HepG2 (cell line): ENCODE measurements at places on chromosomes 5 and 9. TPM values are rescaled to one million over a fixed set of nuclear protein-coding genes. Genes with fewer than 3 reads are reported as not detected.

GRCh38 chr5:153470736-153471135, 19.7 kb upstream of the GRIA1 start:
- H3K27me3 ChIP-seq, result no peaks in the 10 kb centered on the region
- H3K36me3 ChIP-seq, result no peaks in the 10 kb centered on the region
- no peaks in the 10 kb centered on the region for H3K4me1 ChIP-seq
- DNase-seq, result no peak
- no peak overlapping the region for H3K4me3 ChIP-seq
- H3K27ac ChIP-seq, result no peak overlapping the region

GRCh38 chr9:127252410-127253318, 11.9 kb upstream of the GARNL3 start:
- no peak for DNase-seq
- H3K36me3 ChIP-seq, result 0 out of 3 replicates have a peak, but pooled peaks cover 4% of the 10 kb centered on the region
- no peak overlapping the region for H3K4me3 ChIP-seq
- peaks cover 7% of the 10 kb centered on the region for H3K4me1 ChIP-seq
- H3K27me3 ChIP-seq, result no peaks in the 10 kb centered on the region

- DNase-seq, result no peak
- no peaks in the 10 kb centered on the region for H3K27me3 ChIP-seq
- H3K4me1 ChIP-seq, result no peaks in the 10 kb centered on the region
- H3K27ac ChIP-seq, result no peak overlapping the region
Measured at GRCh38 chr5:180870276-180871068, 9.4 kb upstream of the ZFP62 start.

- DNase-seq, result no peak
- H3K27me3 ChIP-seq, result no peaks in the 10 kb centered on the region
- H3K27ac ChIP-seq, result no peak overlapping the region
- no peaks in the 10 kb centered on the region for H3K36me3 ChIP-seq
- peaks cover 23% of the 10 kb centered on the region for H3K4me1 ChIP-seq
Measured at GRCh38 chr5:143524338-143524945, 121.0 kb upstream of the NR3C1 start.

DNA sequence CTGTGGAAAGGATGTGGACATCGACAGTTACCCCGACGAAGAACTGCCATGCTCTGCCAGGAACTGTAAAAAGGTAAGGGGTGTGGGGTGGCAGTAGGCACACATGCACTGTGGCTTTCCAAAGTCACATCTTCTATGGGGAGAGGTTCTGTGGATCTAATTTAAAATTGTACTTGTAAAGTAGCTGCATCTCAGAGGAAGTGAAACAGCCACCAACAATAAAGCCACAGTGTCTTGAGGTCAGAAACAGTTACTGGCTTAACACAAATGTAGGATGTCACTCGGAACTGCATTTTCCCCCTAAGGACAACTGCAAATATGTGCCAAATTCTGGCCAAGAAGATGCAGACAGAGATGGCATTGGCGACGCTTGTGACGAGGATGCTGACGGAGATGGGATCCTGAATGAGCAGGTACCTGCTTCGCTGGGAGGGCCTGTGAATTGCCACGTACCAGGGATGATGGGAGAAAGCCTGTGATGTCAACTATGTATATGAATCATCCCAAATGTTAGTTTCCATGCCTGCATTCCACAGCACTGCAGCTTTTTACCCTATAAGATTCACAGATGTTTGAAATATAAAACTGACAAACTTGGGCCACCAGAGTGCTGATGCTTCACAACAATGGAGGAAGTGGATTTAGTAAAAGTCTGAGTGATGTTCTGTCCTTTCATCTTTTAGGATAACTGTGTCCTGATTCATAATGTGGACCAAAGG, 35.3 kb downstream of the THBS4 start:
- no peak for DNase-seq
- H3K4me3 ChIP-seq, result no peak overlapping the region
- peaks cover 8% of the 10 kb centered on the region for H3K4me1 ChIP-seq
- no peak overlapping the region for H3K27ac ChIP-seq
- H3K27me3 ChIP-seq, result no peaks in the 10 kb centered on the region

- H3K4me3 ChIP-seq, result no peak overlapping the region
- DNase-seq, result no peak
- H3K27ac ChIP-seq, result no peak overlapping the region
- no peaks in the 10 kb centered on the region for H3K4me1 ChIP-seq
Measured at GRCh38 chr9:25724424-25724823, 46.2 kb upstream of the TUSC1 start.

- no peaks in the 10 kb centered on the region; the same call in 1 of the 2 replicates for H3K27me3 ChIP-seq
- H3K4me3 ChIP-seq, result no peak overlapping the region
Measured at GRCh38 chr5:100913298-100913697, 10.2 kb upstream of the ST8SIA4 start.

DNA sequence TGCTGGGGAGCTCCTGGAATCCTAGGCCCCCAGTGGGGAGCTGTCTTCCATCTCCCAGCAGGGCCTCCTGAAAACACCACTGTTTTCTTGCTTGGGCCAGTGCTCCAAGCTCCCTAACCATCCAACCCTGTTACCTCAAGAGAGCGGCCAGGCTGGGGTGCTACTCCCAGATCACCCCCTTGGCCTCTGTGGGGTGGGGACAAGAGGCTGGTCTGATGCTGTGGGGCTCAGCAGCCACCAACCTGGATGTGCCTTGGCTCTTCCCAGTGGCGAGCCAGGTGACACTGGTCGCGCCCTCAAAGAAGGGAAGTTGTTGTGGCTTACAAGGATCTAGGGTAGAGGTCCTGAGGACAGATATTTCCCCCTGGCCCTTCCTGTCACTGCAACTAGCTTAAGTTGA, 49.0 kb downstream of the SECISBP2 start:
- H3K4me3 ChIP-seq, result no peak overlapping the region
- H3K36me3 ChIP-seq, result no peaks in the 10 kb centered on the region; the same call in 2 of the 3 replicates
- no peak for DNase-seq
- H3K4me1 ChIP-seq, result peaks cover 51% of the 10 kb centered on the region

DNA sequence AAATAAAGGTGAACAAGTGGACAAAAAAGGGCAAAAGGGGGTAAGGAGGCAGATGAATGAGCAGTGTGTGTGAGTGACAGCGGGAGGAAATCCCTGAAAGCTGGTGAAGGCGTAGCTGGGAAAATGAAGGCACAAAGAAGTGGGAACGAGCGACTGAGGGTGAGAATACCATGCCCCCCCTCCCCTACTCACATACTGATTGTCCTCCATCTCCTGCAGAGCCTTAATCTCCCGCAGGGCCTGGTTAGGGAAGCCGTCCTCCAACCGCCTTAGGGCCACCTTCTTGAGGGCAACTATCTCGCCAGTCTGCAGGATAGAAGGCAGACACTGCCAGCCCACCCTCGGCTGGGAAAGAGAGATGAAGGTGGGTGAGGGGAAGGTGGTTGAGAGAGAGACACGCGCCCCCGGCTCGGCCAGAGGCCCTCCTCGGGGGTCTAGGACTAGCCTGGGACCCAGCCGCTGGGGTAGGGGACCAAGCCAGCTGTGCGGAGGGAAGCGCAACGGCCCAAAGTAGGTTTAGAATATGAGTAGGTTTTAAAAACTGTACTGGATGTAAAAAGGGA, 522 bp downstream of the CDK20 start:
- H3K4me1 ChIP-seq, result no peaks in the 10 kb centered on the region
- DNase-seq, result no peak
- no peaks in the 10 kb centered on the region for H3K36me3 ChIP-seq

- H3K27ac ChIP-seq, result no peak overlapping the region
- H3K36me3 ChIP-seq, result no peaks in the 10 kb centered on the region
- H3K4me3 ChIP-seq, result no peak overlapping the region
- DNase-seq, result no peak
Measured at GRCh38 chr5:3300726-3301125, 294.9 kb upstream of the IRX1 start.

DNA sequence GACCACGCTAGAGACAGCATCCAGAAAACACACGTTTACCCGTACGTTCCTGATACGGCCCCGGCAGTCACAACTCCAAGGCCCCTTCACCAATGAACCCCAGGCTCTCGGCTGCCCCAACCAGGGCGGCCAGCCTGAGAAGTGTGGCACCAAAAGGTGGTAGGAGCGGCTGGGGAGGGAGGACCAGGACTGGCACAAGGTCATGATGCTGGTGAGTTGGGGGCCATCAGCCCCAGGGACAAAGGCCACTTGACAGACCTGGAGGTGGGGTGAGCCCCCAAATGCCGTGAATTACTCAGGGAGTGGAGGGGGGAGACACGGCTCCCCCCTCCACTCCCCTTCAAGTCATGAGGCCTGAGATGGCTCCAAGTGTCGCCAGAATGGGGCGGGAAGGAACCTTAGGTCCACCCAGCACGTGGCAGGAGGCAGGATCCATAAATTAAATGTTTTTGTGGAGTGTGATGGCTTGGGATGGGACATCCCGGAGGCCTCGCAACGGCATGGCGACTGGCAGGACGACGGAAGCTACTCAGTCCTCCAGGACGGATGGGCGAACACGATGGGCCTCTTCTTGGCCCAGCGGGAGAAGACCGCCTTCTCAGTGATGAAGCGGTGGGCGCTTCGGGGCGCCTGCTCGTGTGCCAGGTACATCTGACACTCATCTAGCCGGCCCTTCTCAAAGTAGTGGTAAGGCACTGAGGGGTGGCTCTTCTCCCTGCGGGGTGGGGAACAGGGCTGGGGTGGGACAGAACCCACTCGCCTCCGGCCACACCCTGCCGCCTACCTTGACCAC, 8.7 kb upstream of the ST6GALNAC6 start:
- H3K4me1 ChIP-seq, result peaks cover 32% of the 10 kb centered on the region
- peaks cover 15% of the 10 kb centered on the region; the same call in 2 of the 3 replicates for H3K36me3 ChIP-seq
- no peak overlapping the region for H3K4me3 ChIP-seq
- H3K27ac ChIP-seq, result no peak overlapping the region

- H3K4me3 ChIP-seq, result no peak overlapping the region
- H3K27ac ChIP-seq, result no peak overlapping the region
- H3K36me3 ChIP-seq, result no peaks in the 10 kb centered on the region
- no peaks in the 10 kb centered on the region for H3K4me1 ChIP-seq
Measured at GRCh38 chr9:135619599-135619886, 19.8 kb downstream of the GLT6D1 start.

- H3K36me3 ChIP-seq, result no peaks in the 10 kb centered on the region
- no peak overlapping the region for H3K27ac ChIP-seq
- no peaks in the 10 kb centered on the region for H3K27me3 ChIP-seq
- no peak for DNase-seq
Measured at GRCh38 chr5:3996707-3997336, 401.2 kb downstream of the IRX1 start.

- H3K27ac ChIP-seq, result no peak overlapping the region
- H3K4me3 ChIP-seq, result no peak overlapping the region
- no peak for DNase-seq
- no peaks in the 10 kb centered on the region for H3K36me3 ChIP-seq
- no peaks in the 10 kb centered on the region for H3K27me3 ChIP-seq
- no peaks in the 10 kb centered on the region for H3K4me1 ChIP-seq
Measured at GRCh38 chr5:39822020-39822419, 397.2 kb upstream of the DAB2 start.

DNA sequence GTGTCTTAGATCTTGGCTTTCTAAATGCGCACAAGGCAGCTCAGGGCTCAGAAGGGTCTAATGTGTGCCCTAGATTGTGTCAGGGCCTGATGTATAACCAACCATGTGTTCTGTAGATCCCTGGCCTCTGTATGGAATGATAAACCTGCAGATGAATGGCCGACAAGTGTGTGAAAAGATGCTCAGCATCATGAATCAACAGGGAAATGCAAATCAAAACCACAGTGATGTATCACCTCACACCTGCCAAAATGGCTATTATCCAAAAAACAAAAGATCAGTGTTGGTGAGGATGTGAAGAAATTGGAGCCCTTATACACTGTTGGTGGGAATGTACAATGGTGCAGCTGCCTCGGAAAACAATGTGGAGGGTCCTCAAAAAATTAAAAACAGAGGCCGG, 489.8 kb downstream of the SEMA5A start:
- no peaks in the 10 kb centered on the region for H3K36me3 ChIP-seq
- H3K4me3 ChIP-seq, result no peak overlapping the region

DNA sequence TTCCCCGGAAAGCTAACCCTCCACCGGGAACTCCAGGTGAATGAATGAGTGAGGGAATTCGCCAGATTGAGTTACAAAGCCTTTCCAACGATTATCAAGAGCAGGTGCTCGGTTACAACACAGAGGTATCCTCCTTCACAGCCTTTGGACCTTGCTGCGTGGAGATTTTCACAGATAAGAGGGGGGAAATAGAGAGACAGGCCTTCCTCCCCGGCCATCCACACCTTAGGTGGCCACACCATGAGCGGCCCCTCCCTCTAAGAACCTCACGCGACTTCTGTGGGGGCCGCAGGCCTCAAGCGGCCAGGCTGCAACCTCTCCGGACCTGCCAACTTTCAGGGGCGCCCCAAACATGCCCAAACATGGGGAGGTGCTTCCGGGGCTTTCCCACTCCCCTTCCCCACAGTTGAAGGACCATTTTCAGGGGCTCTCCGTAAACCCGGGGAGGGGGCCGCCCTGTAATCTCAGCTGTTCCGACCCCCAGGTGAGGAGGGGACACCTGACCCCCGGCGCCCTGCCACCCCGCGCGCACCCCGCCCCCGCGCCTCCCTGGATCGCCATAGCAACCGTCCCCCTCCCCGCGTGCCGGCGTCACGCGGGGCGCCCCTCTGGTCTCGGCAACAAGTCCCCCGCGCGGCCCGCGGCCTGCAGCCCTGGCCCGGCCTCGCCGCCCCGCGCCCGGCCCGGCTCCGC, 603 bp downstream of the DENND1A start:
- H3K27ac ChIP-seq, result peak overlapping the region; percentile 82
- H3K4me1 ChIP-seq, result peaks cover 81% of the 10 kb centered on the region
- H3K27me3 ChIP-seq, result no peaks in the 10 kb centered on the region
- no peaks in the 10 kb centered on the region for H3K36me3 ChIP-seq
- peak overlapping the region; percentile 83 for H3K4me3 ChIP-seq
- peak; percentile 54 for DNase-seq

DNA sequence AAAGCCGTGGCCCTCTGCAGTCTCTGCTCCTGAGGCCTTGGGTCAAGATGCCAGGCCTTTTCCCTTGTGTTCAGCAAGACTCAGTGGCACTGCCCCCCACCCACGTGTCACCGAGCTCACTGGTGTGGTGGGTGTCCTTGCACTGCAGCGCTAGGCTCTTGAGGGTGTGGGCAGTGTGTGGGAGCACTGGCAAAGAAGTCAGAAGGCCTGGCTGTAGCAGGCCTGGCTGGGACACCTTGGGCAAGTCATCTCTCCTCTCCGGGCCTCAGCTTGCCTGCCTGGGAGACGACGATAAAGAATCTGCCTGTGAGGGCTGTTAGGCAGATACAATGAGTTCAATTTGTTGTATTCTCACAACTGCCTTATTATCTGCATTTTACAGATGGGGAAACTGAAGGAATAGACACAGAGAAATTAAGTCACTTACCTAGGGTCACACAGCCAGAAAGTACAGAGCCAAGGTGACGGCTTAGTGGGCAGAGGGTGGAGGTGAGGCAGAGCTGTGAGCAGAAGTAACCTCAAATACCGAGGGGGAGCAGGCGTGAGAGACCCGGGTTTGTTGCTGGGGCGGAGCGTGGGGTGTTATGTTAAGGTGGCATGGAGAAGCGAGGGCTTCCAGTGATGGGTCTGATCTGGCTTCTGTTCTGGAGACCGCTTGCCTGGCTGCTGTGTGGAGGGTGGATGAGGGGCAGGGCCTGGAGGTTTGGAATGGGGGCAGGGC, 1.4 kb downstream of the TSPAN17 start:
- no peaks in the 10 kb centered on the region for H3K36me3 ChIP-seq
- H3K4me3 ChIP-seq, result peak overlapping the region; percentile 82
- peaks cover 21% of the 10 kb centered on the region for H3K4me1 ChIP-seq
- no peak overlapping the region for H3K27ac ChIP-seq
- DNase-seq, result no peak

The PNPLA7 gene
- 0.21 and 0.42 TPM in 2 replicates for total RNA-seq

The LHX3 gene
- not detected in 2 replicates for total RNA-seq

The CDO1 gene
- total RNA-seq, result 4.4 and 5.3 TPM in 2 replicates

The GABRB2 gene
- total RNA-seq, result not detected in 2 replicates

The PKD2L2 gene
- total RNA-seq, result not detected in 2 replicates

The SLC36A3 gene
- not detected in 2 replicates for total RNA-seq

The TAF11L4 gene
- not detected in 2 replicates for total RNA-seq

The CA9 gene
- total RNA-seq, result 0.13 TPM in 1 of 2 replicates, not detected in the other

The IL33 gene
- not detected in 2 replicates for total RNA-seq

The SPINK4 gene
- 0.53 and 0.98 TPM in 2 replicates for total RNA-seq
